Stimulated activated CD8-positive, alpha-beta memory T cell treated with anti-CD3 and anti-CD28 coated beads, Interleukin-15, amount 100 ng/mL, for 1 hour (primary cell): ENCODE measurements at places on chromosomes 11 and 22.

GRCh38 chr11:83235825-83236224 lies 42.3 kb downstream of the ANKRD42 start:
- no peak for DNase-seq

DNA sequence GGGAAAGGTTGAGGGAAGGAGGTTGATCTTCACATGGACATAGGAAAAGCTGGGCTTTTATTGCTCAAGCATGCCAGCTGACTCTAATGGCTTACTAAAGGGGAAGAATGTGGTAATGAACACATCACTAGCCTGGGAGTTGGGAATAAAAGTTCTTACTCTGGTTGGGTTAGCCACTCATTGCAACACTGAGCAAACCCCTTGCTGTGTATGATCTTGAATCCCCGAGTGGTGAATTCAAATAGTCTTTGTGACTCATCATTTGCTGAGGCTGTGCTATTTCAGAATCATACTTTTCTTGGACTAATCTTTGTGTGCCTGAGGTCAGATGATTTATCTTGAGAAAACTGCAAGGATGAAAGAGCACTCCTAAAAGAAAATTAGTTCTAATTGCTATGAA lies 304.1 kb upstream of the ANO5 start:
- no peak for DNase-seq

- DNase-seq, result no peak
These were observed 40.2 kb downstream of the PANX1 start for GRCh38 chr11:94168882-94169281.

DNA sequence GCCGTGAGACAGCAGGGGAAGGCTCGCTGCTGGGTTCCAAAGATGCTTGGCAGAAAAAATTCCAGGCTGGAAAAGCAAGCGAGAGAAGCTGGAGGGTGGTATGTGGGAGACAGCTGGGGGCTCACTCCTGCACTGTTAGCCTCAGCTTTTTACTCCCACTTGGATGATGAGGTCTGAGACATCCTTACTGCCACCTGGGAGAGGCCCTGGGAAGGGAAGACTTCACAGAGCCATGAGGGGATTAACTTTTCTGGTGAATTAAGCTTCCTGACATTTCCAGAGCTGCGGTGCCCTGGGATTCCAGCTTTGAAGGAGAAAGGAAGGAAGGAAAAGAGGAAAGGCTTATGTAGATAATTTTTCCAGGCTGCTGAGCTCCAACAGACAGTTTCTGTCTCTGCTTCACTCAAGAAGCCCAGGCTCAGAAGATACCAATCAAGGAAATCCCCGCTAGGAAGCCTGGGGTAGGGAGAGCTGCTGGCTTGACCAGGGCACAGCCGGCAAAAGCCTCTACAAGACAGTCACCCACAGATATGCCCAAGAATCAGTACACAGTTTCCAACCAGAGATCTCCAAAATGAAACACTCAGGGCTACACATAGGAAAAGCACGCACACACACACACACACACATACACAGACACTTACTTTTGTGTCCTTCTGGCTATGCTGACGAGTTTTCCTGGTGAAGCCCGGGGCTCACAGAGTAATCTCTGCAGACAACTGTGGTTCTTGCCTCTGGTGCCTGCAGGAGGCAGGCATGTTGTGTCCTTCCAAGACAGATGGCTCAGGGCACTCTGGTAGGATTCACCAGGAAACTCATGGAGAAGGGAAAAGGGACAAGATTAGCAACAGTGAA lies 907 bp downstream of the MCHR1 start:
- DNase-seq, result no peak

DNA sequence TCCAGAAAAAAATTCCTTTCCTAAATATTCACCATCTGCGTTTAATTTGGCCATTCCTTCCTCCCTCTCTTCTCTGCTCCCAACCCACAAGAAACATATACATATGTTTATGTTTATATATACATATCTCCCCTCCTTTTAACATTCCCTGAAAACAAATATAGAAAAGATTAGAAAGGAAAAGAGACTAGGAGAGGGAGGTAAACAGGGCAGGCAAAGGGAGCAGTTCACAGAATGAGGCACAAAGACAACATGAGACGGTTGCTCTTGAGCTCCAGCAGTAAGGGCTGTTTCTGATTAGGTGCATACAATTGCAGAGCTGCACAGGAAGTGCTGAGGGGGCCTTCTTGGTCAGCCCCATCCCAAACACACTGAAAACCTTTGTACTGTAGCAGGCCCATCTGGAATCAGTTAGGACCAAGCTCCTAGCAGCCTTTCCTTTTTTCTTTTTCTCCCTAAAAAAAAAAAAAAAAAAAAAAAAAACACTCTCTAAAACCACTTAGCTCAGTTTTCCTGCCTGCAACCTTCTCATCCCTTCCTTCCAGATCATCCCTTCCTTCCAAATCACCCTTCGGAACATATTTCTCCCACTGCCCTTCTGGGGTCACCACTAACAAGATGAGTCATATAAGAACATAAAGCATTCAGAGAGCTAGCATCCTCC lies 57.0 kb downstream of the RBFOX2 start:
- DNase-seq, result no peak

DNA sequence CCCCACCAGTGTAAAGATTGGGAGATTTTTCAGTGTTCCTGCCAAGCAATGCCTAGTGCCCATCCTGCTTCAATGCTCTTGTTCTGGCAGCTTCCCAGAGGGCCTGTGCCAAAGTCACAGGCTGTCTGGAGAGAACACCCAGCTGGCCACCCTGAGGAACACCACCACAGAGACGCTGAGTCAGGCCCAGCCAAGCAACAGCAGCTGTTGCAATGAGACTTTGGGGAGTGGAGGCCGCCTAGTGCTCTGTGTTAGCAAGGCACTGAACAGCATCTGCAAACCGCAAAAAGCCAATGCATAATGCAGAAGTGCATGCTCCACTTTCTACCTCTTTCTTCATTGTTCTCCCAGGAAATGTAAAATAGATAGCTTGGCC lies 168.1 kb downstream of the NXPE2 start:
- DNase-seq, result no peak

GRCh38 chr11:121722431-121723245 lies 269.9 kb upstream of the SORL1-AS1 start:
- DNase-seq, result no peak

GRCh38 chr11:109046284-109046992 lies 375.6 kb upstream of the C11orf87 start:
- no peak for DNase-seq

DNA sequence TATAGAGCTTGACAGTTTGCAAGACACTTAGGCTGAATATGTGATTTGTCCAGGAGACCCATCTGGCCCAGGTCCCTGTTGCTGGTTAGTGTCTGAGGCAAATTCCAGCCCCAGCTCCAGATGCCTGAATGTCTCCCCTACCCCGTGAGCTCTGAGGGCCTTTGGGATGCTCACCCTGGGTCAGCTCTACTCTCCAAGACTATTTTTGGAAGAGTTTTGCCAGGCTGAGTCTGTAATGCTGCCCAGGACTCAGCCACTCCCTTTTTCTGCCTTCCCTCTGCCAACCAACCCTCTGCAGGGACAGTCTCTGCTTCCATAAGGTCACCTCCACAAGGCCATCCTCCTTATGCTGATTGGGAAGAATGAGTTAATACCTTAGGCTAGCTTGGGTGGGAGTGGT lies 66.3 kb downstream of the CABIN1 start:
- no peak for DNase-seq

DNA sequence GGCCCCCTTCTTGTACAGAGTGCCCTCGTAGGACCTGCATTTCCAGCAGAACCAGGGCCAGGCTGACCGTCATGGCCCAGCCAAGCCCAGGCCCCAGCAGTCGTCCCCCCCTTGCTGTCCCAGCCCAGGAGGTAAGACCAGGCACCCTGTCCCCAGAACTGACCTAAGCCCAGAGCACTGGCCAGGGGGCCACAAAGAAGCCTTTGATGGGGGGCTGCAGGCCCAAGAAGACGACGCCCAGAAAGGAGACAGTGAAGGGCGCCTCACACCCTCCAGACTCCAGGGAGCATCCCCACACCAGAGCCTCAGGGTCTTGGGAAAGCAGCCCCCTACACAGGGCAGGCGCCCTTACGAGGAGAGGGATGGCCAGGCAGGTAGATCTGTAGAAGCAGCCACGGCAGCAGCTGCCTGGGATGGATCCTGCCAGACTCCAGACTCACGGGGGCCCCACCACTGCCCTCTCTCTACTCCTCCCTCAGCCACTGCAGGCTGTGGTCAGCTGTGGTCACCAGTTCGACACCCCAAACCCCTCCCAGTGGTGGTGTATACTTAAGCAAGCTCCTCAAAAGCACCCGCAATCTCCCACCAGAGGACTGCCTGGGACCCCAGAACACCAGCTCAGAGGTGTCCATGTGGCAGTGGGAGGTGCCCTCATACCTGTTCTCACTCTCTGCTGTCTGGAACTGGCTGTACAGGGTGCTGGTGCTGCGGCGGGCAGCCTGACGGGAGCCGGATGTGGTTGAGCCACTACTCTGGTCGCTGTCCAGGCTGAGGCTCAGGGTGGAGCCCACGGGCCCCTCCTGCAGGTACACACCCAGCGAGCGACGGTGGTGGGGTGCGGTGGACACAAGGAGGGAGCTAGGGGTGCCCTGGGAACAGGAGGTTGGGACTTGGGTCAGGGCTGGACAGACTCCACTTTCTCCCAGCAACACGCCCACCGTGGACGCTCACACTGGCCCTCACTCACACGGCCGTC lies 27.0 kb downstream of the SBF1 start:
- no peak for DNase-seq

DNA sequence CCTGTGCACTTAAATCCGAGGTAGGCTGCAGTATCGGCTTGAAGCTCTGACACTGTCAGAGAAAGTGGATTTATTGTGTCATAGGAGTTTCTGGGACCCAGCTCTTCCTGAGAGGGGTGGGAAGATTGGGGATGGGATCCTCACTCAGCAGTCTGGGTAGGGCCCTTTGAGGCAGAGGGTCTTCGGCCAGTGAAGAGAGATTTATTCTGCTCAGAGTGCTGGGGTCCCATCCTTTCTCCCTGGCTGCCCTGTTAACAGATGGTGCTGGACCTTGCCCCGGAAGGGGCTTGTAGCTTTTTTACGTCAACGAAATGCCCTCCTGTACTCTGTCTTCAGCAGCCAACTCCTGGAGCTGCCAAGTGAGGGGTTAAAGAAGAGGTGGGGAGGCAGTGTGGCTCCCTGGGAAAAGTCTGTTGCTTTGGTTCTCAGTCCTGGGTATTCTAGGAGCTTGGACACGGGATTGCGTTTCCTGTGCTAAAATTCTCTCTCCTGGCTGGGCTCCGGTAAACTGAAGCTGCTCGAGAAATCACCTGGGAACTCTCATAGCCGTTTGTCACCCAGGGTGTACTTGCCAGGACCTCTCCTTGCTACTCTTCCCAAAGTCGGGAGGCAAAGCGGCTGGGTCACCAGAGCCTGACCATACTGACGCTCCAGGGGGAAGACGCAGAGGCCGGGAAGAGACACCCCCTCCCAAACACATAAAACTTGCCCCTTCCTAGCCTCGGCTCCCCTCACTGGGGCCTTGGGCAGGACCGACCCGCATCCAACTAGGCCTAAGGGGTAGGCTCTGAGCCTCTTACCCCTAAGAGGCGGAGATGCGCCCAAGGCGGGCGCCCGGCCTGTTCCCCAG lies 806 bp upstream of the SMDT1 start:
- DNase-seq, result no peak

GRCh38 chr11:8346157-8346755 lies 82.6 kb upstream of the LMO1 start:
- DNase-seq, result no peak

DNA sequence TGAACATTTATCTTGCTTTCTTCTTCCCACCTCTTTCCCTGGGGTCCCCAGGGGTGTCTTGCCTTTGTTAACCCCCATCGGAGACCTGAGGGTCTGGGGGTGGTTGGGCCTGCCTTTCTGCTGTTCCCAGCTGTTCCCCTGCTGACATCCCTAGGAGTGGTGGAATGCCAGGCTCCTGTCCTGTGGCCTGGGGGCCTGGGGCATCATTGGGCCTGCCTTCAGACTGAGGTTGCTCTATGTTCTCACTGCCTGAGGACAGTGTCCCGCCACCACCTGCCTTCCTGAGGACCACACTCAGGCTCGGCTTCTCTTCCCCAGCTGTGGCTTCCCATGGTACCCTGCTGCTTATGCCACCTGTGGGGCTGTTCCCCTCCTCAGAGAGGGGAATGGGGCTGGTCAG lies 1.1 kb upstream of the IL18BP start:
- no peak for DNase-seq

GRCh38 chr11:37343290-37343689 lies 745.3 kb upstream of the RAG2 start:
- DNase-seq, result no peak

DNA sequence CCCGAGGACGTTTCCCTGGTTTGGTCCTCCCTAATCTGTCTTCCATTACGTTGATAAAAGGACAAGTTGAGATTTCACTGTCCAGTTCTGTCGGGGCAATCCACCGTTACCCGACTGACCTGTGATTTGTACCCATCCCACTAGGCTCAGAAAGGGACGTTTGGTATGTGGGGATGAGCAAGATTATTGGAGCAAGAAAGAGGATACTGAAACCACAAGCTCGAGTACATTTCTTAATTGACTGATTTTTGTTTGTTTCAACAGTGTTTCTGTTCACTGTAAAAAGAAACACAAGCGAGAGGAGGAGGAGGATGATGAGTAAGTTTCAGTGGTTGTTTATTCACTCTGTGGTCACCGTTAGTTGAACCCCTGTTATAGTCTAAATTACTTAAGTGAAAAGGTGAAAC lies 969 bp downstream of the CCDC117 start:
- no peak for DNase-seq

- DNase-seq, result no peak
These were observed 63.2 kb downstream of the PPP6R3 start for GRCh38 chr11:68523743-68524142.

- no peak for DNase-seq
These were observed 52.6 kb downstream of the KCNQ1OT1 start for GRCh38 chr11:2647167-2647566.

GRCh38 chr11:75270896-75271418 lies 30.4 kb downstream of the TPBGL start:
- DNase-seq, result no peak

DNA sequence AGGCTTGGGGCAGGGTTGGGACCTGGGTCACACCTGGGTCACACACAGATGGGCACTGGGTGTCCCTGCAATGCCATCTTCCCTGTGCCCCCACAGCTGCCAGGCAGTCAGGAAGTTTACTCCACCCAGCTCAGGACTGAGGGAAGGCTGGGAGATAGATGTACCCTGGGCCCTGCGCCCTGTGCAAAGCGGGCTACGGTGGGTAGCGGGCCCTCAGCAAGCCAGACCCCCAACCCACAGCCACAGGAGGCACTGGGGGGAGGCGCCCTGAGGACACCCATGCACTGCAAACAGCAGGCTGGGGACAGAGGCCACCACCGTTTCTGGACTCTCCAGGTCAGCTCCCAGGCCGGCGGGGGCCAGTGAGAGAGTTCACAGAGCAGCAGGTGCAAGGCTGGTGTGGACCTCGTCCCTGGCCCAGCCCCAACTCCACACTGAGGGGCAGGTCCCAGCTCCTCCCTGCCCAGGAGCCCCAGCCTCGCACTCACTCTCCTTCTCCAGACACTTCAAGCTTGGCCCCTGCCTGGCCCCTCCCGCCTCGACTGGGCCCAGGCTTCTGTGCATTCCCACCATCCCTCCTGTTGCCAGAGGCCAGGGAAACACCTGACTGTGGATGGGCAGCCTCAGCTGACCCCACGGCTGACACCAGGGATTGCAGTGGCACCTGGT lies 4.9 kb downstream of the DUSP8 start:
- DNase-seq, result no peak
